Effector memory CD4-positive, alpha-beta T cell (primary cell): ENCODE measurements at places on chromosomes 7 and 10.

DNA sequence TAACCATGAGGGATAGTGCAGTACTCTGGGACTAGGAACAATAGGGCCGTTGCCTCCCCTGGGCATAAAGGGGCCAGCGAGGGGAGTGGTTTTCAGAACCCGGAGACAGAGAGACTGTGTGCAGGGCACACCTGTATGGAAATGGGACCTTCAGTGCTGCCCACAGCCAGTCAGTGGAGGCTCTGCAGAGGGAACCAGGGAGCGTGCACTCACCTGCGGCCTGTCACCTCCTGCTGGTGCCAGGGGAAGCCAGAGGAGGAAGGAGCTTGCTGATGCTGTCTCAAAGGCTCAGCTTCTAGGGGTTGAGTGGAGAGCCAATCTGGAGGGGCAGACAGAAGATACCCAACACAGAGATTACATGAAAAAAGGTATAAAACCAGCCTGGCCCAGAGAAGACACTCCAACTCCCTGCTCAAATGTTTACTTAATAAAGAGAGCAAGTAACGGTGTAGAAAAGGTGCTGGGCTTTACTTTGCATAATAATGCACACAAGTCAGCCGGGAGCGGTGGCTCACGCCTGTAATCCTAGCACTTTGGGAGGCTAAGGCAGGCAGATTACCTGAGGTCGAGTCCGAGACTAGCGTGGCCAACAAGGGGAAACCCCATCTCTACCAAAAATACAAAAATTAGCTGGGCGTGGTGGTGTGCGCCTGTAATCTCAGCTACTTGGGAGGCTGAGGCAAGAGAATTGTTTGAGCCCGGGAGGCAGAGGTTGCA is 35.5 kb upstream of the WAPL start:
- no peak for DNase-seq

DNA sequence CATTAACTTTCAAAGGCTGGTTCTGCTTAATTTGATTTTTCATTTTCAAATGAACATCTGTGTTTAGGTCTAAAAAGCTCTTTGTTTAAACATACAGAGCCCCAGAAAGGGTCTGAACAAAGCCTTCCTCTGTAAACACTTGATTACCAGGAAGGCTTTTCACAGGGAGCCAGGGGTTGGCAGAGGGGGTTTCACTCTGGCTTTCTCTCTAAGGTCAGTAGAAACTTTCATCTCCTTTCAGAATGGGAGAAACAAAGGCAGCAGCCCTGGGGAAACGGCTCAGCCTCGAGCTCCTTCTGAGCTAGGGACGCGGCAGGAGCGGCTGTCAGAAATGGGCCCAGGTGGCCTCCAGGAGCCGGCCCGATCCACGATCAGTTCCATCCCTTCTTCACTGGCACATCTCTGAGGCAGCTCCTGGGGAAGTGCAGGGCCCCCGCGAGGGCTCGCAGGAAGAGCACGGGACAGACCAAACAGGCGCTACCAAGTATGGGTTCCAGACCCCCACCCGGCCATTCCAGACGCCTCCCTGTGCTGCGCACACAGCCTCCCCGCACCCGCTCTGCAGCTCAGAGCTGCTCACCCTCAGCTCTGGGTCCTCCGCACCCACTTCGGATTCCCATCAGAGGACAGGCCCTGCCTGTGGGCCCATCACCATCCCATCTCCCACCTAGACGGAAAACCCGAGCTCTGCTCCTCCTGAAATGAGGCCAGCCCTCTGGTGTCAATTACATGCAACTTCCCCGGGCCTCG is 124.1 kb downstream of the MAD1L1 start:
- DNase-seq, result no peak

DNA sequence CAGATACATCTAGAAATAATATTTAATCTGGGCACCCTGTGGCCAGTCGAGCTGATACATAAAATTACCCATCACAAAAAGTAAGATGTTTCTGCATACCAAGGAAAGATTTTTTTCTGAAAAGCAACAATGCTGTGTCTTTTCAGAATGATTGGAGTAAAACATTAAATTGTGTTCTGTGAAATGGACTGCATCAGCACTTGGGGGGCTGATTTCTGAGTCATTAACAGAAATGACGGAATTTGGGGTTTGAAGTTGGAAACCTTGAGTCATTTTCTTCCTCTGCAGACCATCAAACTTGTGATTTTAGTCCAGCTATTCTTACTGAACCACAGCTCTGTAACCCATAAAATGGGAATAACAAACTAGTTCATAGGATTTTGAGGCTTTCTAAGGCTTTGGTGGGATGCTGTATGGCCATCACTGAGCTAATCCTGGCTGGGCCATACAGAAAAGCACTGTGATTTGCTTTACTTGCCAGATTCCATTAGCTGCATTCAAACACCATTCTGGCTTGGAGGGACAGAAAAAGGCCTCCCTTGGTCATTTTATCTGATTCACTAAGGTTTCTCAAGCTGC is 739.4 kb upstream of the IGFBP3 start:
- DNase-seq, result no peak

DNA sequence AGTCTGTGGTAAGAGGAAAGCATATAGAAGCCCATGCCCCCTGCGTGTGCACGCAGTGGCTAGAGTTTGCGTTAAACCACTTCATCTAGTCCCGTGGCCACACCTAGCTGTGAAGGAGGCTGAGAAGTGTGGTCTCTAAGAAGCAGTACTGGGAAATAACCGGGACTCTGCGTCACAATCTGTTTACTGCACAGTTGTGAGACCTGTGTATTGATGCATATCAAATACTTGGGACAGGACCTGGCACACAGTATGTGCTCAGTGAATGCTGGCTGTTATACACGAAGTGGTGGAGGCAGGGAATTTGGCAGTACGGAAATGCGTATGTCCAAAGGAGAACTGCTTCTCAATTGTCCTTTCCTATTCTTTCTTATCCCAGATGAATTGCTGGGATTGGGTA is 149.5 kb downstream of the ARHGAP21 start:
- DNase-seq, result no peak

DNA sequence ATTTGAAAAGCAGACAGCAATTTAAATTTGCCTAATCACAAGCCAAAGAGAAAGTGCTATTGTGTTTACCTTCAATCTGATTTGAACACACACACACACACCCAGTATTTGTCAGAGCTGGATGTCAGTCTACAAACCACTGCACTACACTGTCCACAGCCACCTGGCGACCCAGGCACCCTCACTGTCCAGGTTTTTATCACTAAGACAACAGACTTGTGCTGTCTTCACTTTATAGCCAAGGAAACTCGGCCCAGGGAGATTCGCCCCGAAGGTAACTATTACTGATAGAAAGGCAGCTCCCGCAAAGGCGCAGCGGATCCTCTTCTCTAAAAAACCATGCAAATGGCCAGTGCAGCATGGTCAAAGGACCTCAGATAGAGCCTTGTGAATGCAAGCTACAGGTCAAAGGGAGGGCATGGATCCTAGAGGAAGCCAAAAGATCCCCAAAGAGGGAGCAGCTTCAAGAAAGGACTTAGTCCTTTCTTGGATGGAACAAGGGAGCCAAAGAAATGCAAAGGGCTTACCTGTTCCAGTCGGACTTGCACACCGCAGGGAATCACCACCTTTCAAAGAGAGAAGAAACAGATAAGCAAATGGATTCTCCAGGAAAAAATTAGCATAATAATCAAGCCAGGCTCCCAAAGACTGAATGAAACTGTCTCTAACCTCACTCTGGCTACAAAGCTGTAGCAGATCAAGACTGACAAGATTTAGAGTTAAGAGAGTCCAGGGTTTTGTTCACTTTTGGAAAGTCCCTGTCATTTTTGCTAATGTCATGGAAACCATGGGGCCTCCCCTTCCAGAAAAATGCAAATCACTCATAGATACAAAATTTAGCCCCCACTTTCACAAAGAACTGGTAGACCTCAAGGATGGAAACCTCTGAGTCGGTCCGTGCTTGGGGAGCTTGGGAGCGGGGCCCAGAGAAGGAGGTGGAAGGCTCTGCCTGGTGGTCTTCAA is 101.1 kb downstream of the TNS3 start:
- no peak for DNase-seq

DNA sequence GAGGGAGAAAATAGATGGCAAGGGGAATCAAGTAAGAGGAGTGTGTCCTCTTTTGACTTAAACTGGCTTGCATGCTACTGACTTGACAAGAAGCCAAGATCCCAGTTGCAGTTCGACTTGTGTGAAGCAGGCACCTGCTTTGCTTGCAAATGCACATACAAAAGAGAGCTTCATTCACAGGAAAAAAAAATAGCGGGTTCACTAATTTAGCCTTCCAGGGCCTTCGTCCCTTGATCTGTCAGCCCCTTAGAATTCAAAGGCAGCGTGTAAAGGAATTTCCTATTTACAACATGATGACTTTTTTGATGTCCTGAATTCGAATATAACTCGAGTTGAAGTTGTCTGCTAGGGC is 192.1 kb downstream of the CELF2 start:
- DNase-seq, result no peak

GRCh38 chr10:14378387-14378960 is 47.8 kb upstream of the FRMD4A start:
- DNase-seq, result no peak

DNA sequence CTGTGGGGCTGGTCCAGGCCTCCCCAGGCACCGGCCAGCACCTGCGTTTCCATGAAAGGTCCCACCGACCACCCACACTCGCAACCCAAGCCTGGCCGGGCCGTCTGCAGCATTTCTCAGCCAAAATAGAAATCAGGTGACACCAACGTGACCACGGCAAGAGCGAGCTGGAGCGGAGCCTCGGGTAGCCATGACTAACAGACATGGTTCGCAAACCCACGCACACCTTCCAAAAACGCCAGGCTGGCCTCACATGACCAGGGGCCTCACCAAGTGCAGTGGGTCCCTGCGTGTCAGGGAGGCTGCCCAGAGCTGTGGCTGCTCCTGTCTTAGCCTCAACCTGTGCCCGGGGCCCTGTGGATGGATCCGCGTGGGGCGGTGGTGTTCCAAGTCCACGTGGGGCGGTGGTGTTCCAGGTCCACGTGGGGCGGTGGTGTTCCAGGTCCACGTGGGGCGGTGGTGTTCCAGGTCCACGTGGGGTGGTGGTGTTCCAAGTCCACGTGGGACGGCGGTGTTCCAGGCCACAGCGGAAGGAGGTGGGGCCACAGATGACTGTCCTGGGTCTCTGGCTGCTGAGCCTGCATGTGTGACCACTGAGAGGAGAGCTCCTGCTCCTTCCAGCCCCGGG is 64.4 kb upstream of the ADGRA1 start:
- no peak for DNase-seq
